ENCODE measurements at places on chromosomes 7 and 10.

DNA sequence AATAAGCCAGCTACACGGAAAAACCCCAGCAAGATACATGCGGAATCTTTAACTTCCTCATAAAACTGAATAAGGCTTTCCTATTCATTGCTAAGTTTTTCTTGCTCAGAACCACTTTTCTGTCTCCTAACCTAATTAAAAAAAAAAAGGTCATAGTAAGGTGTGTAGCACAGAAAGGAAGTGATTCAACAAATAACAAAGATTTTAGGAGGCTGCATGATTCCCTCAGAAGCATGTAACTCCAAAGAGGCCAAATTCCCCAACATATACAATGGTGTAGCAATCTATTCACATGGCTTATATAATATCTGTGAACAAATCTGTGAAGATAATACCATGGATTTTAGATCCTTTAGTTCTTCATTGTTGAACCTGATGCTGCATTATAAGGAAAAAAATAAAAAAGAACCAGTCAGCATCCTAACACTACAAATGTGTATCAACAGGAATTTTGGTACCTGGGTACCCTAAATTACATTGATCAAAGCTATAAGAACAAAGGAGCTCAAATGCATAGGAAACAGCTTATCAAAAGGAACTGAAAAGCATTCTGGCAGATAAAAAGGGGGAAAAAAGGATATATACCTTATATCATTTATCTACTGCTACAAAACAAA is 63.8 kb downstream of the IMMP2L start:
- no peak for DNase-seq

- no peak for DNase-seq
Observed at GRCh38 chr10:101063050-101063525, 1.3 kb downstream of the KAZALD1 start.

DNA sequence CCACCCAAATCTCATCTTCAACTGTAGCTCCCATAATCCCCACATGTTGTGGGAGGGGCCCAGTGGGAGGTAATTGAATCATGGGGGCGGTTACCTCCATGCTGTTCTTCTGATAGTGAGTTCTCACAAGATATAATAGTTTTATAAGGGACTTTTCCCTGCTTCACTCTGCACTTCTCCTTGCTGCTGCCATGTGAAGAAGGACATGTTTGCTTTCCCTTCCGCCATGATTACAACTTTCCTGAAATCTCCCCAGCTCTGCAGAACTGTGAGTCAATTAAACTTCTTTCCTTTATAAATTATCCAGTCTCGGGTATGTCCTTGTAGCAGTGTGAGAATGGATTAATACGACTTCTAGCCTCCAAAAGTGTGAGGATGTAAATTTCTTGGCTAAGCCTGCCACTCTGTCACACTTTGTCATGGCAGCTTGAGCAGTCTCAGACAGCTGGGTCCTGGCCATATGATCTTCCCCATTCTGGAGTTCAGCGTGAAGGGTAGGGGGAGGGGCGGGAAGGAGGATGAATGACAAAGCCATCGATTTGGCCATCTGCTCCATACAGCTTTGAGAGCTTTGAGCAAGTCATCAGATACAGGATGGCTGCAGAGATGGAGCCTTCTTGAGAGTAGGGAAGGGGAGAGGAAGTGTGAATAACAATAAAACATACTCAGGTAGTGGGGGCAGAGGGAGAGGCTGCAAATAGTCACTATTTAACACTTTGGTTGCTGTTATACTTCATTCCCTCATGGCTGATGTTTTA is 19.1 kb upstream of the INPP5F start:
- no peak for DNase-seq

DNA sequence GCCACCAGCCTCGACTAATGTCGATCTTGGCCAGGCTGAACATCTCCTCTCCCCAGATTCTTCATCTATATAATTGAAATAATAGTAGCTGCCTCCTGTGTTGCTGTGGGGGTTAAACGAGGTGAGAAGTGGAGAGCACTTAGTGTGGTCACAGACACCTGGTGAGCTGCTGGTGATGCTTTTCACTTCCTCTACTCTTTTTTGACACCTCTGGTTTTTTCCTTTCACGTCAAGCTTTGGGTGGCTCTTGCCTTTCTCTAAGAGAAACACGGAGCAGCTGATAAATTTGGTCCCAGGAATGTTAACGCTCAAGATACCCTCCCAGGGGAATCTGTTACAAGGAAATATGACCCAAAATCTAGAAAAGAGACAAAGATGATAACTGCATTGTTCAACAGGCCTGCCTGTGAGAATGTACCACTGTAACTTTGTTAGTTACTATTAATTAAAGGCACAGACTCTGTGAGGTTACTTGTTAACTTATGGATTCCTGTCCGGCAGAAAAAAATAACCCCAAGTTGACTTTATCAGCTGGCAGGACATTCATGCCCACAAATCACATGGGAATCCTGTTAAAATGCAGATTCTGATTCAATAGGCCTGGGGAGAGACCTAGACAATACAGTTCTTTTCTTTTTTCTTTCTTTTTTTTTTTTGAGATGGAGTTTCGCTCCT is 9.5 kb upstream of the NPFFR1 start:
- DNase-seq, result no peak

DNA sequence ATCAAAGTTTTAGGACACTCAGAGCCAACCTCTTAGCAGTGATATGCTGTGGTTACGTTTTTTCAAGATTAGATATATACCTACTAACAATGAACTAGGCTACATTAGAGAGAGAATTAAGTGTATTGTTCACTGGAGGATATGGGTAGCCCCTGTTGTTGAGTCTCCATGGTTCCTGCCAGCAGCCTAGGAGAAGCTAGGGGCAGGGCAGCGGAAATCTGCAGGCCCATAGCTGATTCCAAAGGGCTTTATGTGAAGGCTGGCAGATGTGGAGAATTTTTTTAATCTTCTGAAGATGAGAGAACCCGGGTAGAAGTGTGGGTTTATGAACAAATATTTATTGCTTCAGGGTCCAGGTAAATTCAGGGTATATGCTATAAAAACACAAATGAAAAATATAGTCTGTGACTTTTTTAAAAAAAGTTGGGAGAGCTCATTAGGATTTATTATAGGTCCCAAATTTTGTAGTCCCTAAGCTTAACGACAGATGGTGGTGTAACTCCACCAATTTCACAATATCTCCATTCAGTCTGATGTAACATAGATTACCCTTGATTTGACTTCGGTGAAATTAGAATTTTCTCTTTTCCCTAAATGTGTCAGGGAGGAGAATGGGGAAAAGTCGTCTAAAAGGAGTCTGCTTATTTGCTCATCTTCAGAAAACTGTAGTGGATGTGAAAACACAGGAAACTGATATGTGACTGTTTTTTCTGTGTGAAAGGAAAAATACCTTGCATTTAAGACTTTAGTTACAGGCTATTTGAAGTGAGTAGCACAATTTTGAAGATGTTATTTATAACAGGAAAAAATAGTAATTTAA is 163.0 kb upstream of the PPP1R3A start:
- DNase-seq, result no peak

GRCh38 chr7:35849158-35849831 is 48.4 kb downstream of the SEPTIN7 start:
- DNase-seq, result no peak

DNA sequence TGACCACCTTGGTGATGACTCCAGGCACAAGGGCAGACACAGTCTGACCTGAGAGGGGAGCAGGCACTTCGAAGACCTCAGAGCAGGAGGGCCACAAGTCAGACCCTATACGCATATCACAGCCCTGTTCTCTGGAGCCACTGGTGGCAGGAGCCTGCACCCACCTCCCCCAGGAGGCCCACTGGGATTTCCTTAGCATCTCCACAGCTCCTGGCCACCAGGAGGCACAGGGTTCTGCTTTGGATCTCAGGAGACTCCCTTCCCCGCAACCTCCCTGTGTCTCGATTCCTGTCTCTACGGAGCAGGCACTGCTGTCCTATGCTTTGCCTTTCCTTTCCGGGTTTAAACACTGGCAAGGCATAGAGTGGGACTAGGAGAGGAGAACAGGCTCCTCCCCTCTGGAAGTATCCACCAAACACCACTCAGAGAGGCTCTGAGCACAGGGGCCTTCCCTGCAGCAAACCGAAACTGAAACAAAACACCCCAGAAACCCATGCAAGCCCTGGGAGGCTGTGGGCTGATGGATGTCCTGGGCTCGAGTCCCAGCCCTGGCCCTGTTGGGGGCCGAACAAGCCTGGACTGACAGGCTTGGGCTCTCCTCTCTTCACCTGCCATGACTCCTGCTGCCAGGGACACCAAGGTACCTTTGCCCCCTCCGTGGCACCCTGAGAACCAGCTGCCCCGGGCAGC is 166.3 kb downstream of the NEURL1 start:
- DNase-seq, result peak; percentile 24

- no peak for DNase-seq
Observed at GRCh38 chr10:49662169-49662830, 17.2 kb upstream of the C10orf53 start.

DNA sequence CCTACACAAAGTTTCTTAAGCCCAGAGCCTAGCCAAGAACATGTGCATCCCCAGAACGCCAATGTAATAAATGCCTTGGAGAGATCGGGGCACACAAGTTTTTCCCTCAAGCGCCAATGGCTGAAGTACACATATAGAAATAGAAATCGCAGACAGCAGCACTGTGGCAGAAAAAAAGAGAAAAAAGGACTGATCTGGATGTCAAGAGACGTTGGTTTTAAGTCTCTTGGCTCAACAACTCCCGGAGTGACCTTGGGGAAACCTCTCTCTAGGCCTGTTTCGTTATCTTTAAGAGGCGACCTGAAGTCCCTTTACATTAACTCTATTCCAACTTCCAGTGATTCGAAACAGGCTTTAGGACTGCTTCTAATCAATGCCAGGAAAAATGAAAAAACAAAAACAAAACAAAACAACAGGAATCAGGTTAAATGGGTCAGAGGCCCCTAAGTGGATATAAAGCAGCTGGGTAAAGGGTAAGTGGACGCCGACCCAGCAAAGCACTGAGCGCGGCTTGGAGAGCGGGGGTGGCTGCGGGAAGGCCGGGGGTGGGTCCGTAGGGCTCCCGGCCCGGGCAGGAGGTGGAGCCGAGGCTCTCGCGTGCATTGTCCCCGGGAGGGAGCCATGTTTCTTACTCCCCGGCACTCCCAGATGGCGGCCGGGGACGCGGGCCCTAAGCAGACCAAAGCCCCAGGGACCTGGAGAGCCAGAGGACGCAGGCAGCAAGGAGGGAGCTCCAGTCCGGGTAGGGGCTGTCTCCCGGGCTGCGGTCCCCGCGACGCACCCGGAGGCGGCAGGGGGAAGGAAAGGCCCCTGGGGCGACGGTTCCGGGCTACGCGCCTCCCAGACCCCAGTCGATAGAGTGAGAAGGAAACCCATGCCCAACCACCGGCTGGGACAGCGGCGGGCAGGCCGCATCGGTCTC is 757 bp downstream of the EIF3A start:
- no peak for DNase-seq

- DNase-seq, result no peak
Observed at GRCh38 chr7:135995748-135996147, 18.6 kb upstream of the MTPN start.

DNA sequence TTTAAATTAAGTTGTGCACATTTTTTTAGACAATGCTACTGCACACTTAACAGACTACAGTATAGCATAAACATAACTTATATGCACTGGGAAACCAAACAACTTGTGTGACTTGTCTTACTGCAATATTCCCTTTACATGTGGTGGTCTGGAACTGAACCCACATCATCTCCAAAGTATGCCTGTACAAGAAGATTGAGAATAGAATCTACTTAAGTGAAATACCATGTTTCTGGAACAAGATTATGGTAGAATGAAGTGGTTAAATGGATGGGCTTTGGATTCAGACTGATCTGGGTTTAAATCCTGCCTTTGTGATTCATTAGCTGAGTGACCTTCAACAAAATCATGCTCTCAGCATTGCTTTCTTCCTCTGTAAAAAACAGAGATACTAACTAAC is 30.7 kb downstream of the CUL2 start:
- no peak for DNase-seq

GRCh38 chr10:30985512-30985911 is 46.2 kb downstream of the ZNF438 start:
- no peak for DNase-seq

DNA sequence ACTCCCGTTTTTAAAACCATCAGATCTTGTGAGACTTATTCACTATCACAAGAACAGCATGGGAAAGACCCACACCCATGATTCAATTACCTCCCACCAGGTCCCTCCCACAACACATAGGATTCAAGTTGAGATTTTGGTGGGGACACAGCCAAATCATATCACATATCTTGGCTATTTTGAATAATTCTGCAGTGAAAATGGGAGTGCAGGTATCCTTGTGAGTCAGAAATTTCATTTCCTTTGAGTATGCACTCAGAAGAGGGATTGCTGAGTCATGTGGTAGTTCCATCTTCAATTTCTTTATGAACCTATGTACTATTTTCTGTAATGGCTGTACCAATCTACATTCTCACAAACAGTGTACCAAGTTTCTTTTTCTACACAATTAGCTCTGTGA is 125.8 kb downstream of the ANKRD7 start:
- DNase-seq, result no peak

DNA sequence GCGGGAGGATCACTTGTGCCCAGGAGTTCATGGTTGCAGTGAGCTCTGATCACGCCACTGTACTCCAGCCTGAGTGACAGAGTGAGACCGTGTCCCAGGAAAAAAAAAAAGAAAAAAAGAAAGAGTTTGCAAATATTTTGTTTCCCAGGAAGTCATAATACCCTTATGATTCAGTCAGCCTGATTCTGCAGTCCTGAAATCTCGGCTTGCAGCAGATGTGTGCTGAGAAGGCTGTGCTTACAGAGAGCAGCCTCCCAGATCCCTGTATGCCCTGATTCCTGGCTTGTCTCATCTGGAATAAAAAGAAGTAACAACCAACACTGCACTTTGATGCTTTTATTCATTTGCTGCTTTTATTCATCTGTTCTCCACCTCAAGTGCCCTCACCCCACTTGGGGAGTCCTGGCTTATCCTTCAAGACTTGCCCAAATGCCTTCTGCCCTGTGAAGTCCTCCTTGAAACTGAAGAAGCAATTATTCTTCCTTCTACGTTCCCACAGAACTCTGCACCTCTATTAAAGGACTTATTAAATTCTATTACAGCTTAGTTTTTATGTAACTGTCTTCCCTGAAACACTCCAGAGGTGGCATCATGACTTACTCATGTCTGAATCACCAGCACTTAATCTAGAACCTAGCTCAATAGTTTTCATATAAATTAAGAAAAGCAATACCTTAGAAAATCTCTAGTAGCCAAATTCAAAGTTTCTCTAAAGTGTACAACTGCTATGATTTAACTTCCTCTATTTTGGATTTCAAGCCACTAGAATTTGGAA is 27.7 kb upstream of the BPGM start:
- no peak for DNase-seq

GRCh38 chr10:48573045-48573444 is 31.8 kb downstream of the ARHGAP22 start:
- no peak for DNase-seq

DNA sequence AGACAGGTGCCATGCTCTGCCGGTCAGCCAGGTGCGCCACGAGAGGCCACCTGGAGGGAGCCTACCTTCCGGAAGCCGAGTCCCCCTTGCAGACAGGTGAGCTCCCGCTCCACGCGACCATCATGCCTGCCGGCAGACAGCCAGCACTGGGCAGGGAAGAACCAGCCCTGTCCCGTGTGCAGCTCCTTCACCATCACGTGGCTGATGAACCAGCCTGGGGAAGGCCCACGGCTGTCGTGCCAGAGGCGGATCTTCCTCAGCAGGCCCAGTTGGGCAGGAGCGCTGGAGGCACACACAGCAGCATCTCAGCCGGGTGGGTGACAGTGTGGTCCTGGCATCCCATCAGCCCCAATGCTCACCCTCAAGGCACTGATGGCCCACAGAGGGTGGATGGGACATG is 108.9 kb downstream of the PKD1L1 start:
- no peak for DNase-seq

Measured in stimulated activated CD8-positive, alpha-beta memory T cell treated with anti-CD3 and anti-CD28 coated beads, Interleukin-4, amount 100 ng/mL, for 4 hours (primary cell).